ENCODE measurements at places on chromosomes 11 and 22.

- no peak for DNase-seq
These were observed 6.2 kb downstream of the TOLLIP start for GRCh38 chr11:1303126-1303821.

- peak; percentile 42 for DNase-seq
These were observed 1.2 kb downstream of the SLC37A4 start for GRCh38 chr11:119029340-119030028.

DNA sequence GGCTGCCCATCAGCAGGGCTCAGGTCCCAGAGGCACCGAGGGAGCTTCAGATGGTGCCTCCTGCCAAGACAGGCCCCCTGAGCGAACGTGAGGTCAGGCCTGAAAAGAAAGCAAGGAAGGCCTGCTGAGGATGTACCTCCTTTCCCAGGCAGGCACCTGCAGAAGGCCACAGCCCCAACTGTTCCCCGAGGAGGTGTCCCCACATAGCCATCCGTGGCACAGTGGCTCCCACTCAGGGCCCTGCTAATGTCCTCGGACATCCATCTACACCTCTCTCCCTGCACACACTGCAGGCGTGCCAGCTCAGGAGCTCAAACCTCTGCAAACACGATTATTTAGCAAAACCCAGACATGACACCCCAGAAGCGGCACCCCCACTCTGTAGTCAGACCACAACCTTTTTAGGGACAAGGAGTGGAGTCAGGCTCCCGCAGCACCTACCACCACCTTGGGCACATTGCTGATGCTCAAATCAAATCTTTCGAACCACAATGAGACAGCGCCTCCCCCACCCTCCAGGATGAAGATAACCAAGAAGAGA is 36.9 kb downstream of the SHANK2 start:
- no peak for DNase-seq

DNA sequence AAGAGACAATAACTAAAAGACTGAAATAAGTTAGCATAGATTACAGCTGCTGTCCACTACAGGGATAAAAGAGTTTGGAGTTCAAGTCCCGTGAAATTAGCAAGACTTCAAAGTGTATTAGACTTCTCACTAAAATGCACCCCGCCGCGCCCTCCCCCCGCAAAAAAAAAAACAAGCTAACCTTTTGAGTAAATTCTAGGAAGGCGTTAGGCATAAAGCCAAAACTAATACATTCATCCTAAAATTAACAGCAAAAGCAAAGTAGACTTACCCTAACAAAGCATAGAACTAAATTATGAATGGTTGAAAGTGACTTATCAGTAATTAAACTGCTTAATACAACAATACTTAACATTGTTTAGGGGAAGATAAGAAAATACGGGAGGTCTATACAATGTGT is 581.0 kb upstream of the CHORDC1 start:
- DNase-seq = no peak

DNA sequence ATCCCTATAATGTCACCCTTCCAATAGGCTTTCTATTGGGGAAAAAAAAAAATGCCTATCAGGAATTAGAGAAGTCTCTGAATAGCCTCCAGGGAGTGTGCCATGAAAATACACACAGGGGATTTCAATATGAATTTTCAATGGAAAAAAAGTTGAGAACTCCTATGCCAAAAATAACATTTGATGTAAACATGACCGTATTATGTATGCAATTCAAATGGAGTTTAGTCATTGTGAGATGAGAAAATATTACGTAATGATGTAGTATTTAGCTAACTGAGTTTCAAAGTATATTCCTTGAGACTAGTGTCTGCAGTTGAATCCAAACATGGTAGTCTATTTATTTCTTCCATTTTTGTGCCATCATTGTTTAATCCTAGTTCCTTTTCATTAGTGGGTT is 182.3 kb downstream of the BLID start:
- DNase-seq = no peak

- no peak for DNase-seq
These were observed 19.4 kb downstream of the NADSYN1 start for GRCh38 chr11:71472357-71472885.

- no peak for DNase-seq
These were observed 93.1 kb upstream of the ZC3H12C start for GRCh38 chr11:110000031-110000502.

DNA sequence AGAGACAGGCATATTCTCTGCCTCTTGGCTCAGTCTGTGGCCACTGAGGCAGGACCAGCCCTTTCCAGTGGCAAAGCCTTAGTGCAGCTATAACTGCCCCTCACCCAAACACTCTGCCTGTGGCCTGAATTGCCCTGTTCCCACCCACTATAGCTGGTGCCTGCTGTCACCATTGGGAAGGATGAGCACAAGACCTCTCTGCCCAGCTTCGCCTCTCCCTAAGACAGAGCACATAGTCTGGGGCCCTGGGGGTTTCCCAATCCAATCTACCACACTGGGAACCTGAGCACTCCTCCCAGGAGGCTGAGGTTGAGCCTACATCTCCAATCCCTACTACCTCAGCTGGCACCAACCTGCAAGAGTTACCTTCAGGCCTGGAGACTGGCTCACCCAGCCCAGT is 670.4 kb downstream of the JRKL start:
- no peak for DNase-seq

DNA sequence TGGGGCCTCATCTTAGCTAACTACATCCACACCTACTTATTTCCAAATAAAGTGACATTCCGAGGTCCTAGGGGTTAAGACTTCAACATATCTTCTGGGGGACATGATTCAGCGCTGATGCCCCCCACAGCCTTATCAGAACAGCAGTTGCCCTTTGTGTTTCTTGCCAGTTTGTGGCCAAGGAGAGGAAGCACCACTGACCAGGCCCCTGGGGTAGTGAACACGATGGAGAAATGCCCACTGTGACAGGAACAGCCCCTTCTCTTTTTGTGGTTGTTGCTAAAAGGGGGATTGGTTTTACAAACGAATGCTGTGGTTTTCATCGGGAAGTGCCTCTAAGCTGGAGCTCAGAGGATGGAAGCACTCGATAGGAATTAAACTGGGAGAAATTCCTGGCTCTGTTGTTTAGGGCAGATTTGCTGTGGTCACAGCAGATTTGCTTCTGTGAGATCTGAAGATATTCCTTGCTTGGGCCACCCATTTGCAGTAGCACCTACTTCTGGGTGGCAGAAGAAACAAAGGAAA is 88.8 kb downstream of the ABTB2 start:
- DNase-seq = no peak

DNA sequence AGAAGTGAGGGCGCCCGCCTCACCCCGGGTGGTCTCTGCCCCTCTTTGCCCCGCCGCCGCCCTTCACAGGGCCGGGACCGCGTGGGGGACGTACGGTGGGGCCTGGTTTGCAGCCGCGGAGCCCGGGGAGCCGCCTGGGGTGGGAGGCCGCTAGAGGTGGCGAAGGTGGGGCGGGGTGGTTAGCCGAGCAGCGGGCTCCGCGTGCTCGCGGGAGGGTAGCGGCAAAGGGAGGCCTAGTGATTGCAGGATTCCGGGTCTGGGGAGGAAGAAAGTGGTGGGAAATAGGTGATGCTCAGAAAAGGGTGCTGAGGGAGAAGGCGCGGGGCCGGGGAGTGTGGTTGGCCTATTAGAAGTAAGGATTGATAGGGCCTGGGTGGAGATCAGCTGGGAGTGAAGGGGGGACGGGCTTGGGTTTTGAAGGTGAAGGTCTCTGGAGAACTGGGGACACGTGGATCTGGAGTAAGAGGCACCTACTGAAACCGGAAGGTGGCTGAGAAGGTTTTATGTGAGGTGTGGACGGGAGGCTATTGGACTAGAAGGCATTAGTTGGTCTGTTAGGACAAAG is 571 bp downstream of the FAR1 start:
- peak; percentile 46 for DNase-seq

DNA sequence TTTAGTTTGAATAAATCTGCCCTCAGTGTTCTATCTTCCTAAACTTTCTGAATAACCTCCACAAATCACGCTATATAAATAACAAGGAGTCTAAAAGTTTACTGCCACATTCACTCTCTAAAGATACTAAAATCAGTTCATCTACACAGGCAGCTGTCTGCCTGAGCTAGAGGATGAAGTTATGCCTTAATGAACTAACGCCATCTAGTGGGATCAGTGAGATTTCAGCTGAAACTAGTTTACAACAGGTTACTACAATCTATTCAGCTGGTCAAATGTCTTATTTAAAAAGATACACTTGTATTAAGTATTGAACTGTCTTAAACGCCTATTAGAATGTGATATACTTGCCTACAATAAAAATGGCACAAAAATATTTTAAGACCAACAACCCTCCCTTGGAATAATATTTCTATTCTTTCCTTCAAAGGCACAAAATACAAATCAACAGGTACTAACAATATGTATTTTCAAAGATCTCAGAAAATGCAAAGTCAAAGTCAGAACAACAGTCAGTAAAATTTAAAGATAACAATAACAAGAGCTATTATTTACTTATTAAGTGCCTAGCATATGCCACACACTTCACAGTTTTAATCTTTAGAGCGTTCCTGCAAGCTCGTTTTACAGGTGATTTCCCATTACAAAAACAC is 84.1 kb downstream of the LARGE2 start:
- no peak for DNase-seq

GRCh38 chr11:63829823-63830489 is 9.0 kb upstream of the MARK2 start:
- DNase-seq = no peak

GRCh38 chr11:44079376-44079775 is 13.3 kb downstream of the ACCS start:
- no peak for DNase-seq

GRCh38 chr11:46237248-46238077 is 40.0 kb upstream of the CREB3L1 start:
- DNase-seq = peak; percentile 28

DNA sequence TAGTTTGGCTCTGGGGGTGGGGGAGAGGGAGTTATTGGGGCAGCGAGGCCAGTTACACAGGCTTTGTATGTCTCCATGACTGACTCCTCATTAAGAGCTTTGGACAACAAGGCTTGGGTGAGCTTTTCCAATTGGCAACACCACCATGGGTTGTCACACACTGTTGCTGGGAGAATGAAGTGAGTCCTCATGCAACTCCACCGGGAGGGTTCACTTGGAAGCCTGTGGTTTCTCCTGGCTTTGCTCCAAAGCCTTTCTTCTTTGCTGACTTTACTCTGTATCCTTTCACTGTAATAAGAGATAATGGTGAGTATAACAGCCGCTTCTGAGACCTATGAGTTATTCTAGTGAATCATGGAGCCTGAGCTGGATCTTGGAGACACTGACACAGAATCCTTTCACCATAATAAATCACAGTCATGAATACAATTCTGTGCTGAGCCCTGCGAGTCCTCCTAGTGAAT is 24.9 kb downstream of the EIF3F start:
- no peak for DNase-seq

- DNase-seq = no peak
These were observed 15.2 kb upstream of the NUP160 start for GRCh38 chr11:47863189-47863897.

GRCh38 chr11:130865774-130866114 is 50.5 kb downstream of the SNX19 start:
- no peak for DNase-seq

DNA sequence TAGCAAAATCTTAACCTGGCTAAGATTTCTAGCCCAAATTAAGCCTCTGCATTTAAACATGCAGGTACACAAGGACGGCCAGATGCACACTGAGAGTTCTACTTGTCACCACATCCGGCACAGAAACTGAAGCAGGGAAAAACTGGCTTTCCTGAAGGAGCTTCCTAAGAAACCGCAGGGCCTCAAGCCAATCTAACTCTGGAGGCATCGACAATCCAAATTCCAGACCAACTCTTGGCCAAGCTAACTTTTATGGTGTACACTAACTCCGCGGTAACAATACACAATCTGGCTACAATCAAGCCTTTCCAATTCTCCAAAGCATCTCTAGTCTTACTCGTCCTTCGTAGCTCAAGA is 1.2 kb downstream of the MSANTD2 start:
- no peak for DNase-seq

DNA sequence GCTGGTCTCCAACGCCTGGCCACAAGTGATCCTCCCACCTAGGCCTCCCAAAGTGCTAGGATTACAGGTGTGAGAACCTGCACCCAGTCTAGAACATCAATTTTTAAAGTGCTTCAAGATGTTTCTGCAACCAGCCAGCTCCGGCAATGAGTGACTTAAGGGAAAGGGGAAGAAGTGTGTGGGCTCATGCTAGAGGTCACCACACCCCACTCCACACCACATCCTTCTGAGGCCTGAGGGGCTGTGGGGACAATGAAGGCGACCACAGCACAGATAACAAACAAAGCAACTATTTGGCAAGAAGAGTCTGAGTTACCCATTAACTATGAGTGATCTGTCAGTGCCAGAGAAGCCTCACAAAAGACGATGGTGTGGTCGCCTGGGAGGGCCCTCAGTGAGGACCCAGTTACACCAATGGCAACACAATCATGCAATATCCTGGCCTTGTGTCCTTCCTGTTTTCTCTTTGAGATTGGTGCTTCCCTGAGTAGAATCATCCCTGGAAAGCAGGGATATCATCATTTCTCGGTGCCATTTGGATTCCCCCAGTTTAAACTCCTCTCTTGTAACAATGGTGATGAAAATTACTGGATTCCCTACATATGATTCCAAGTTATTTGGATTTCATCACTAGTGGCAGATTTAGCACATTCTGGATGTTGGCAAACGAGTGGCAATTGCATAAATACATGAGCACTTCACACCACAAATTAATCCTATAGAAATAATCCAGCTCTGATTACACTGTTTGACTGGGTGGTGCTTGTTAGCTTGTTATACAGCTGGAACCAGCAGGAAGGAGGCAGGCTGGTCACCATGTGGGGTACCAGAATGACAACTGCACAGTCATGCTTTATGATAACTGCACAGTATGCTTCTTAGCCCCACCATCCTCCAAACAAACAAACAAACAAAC is 18.4 kb downstream of the ABTB2 start:
- no peak for DNase-seq

- no peak for DNase-seq
These were observed at the start of gene MRGPRF for GRCh38 chr11:69013009-69013951. MRGPRF (minus strand) TSS chr11:69013246; CDS start chr11:69009901, 3,345 bp downstream.

GRCh38 chr11:1076061-1076665 is 1.5 kb downstream of the MUC2 start:
- DNase-seq = no peak

- DNase-seq = no peak
These were observed 7.2 kb downstream of the TTLL1 start for GRCh38 chr22:43081968-43082367.

DNA sequence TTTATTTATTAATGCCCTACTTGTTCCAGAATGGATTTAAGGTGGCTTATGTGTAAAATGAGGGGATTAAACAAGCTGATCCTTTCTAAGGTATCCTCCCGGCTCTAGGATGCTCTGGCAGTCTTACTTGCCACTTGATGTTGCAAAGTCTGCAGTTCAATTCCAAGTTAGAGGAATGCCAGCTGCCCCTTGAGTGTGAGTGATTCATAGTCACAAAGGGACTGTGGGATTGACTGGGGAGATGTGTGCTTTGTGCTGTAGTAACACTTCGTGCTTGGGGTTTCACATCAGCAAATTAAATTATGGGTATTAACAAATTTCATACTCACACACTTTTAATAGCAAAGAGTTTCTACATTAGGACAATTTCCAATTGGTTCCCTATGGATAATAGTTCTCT is 550.8 kb upstream of the CADM1 start:
- DNase-seq = no peak

- DNase-seq = no peak
These were observed 539.3 kb downstream of the OPCML start for GRCh38 chr11:132992838-132993631.

GRCh38 chr11:30143098-30143705 is 87.6 kb upstream of the FSHB start:
- no peak for DNase-seq

GRCh38 chr11:107677924-107678631 is 33.8 kb downstream of the SLN start:
- DNase-seq = no peak

Measured in activated CD4-positive, alpha-beta T cell treated with anti-CD3 and anti-CD28 coated beads, Interleukin-2, amount 50 U/mL, for 4 hours (primary cell).